Stimulated activated CD4-positive, alpha-beta T cell treated with anti-CD3 and anti-CD28 coated beads, Interleukin-1b, Interleukin-23, amount 100 ng/mL, for 1 hour (primary cell): ENCODE measurements at places on chromosomes 7 and 10.

DNA sequence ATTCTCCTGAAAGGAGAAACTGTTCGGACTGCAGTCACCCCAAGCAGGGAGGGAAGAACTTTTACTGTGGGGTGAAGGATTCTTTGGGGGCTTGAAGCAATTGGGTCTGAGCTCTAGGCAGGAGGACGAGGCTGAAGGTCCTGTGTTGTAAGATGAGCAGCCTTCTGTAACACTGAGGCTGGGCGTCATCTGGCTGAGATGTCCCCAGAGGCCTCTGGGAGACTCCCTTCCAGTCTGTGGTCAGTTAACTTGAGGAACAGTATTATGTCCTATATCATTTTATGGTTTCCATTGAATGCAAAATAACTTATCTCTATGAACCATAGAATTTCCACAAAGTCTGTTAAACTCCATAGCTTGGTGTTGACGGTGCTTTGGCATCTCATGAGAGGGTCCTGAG is 26.3 kb downstream of the FIGNL1 start:
- no peak for DNase-seq

- no peak for DNase-seq
These were observed 8.8 kb downstream of the GSTO2 start for GRCh38 chr10:104277785-104278184.

DNA sequence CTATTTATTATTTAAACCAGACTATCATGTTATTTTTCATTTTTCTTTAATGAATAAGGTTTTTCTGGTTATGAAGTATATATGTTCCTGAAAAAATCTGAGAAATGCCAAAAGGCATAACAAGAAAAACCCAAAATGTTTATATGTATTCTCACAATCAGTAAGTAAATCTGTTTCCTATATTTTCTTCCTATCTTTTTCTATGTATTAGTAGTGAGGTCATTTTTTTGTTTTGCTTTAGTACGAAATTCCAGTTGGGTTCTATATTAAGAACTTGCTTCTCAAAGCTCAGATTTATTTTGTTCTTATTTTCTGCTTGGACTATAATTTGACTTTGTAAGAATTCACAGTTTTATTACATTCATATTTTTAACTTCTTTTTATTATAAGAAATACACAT is 287.5 kb upstream of the NFE2L3 start:
- DNase-seq = no peak

- DNase-seq = no peak
These were observed 41.5 kb upstream of the NUB1 start for GRCh38 chr7:151299940-151300645.

DNA sequence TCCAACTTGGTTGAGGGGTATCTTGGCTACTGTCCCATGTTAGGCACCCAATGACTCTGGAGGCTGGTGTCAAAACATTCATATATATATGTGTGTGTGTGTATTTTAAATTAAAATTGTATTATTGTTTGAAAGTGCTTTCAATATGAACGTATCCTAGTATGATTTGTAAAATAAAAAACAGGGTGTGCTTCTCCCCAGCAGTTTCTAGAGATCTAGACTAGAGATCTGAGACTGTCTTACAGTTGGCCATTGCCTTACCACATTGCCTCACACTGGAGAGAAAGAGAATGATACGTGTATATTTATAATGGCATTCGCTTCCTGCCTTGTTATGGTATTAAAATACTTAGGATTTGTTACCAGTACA is 1.2 kb downstream of the BAG3 start:
- no peak for DNase-seq

DNA sequence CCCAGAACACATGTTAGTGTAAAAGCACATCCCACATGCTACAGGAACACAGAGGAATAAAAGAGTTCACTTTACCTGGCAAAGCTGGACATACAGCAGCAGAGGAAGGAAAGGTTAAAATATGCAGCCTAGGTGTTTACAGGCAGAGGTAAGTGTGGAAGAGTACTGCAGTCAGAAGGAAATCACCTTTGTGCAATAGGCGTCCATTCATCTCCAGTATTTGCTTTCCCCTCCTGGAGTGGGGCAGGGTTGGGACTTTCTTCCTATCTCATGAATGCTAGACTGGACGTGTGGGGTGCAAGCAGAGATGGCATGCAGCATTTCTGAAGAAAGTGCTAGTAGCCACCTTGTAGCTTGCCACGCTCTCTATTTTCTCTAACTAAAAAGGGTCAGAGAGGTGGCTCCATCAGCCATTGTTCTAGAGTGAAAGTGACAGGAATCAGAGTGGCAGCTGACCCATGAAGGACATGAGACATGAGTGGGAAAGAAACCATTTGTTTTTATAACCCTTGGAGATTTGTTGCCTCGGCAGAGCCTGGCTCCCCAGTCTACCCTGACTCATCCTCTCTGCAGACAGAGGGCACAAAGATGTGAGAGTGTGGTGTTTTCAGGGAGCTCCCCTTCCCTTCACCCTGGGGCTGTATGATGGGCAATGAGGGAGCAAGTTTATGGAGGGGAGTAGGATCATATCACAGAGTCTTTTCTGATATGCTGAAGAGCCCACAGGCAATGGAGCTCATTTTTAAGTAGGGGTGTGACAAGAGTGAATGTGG is 101.2 kb upstream of the SEC61G start:
- no peak for DNase-seq
